ENCODE measurements at places on chromosomes 1 and 21.

- H3K27me3 ChIP-seq, result peaks cover 24% of the 10 kb centered on the region
- peak overlapping the region; percentile 88 for H3K4me3 ChIP-seq
- peak overlapping the region; percentile 45 for H3K27ac ChIP-seq
- H3K36me3 ChIP-seq, result no peaks in the 10 kb centered on the region
- H3K4me1 ChIP-seq, result peaks cover 13% of the 10 kb centered on the region
- DNase-seq, result peak; percentile 71
Observed at GRCh38 chr1:152188673-152189591, 29.9 kb upstream of the RPTN start.

DNA sequence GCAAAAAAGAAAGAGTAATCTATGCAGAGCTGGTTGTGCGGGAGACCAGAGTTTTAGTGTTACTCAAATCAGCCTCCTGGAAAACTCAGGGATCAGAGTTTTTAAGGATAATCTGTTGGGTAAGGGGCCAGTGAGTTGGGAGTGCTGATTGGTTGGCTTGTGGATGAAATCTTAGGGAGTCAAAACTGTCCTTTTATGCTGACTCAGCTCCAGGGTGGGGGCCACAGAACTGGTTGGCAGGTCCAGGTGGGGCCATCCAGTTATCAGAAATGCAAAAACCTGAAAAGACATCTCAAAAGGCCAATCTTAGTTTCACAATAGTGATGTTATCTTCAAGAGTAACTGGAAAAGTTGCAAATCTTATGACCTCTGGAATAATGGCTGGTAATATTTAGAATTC is 3.3 kb downstream of the EXTL2 start:
- H3K27ac ChIP-seq, result no peak overlapping the region
- H3K4me1 ChIP-seq, result peaks cover 17% of the 10 kb centered on the region
- H3K27me3 ChIP-seq, result no peaks in the 10 kb centered on the region
- H3K4me3 ChIP-seq, result no peak overlapping the region
- no peak for DNase-seq
- H3K36me3 ChIP-seq, result peaks cover 8% of the 10 kb centered on the region

DNA sequence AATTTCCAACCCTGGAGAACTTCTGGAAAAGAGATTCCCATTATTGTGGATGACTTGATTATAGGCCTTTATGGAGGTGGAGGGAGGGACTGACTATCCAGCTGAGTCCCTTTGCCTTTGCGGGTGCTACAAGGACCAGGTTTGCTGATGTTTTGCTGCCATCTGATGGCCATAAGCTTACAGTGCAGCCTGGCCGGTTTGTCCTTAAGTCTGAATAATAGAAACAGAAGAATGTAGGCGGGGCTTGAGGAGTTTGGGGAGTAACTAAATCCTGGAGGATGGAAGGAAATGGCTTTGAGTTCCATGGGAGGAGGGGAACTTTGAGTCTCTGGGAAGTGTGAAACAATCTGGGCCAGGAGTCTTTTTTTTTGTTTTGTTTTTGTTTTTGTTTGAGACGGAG is 55.7 kb upstream of the CD1D start:
- H3K4me3 ChIP-seq, result no peak overlapping the region
- peak; percentile 56 for DNase-seq
- peaks cover 2% of the 10 kb centered on the region for H3K36me3 ChIP-seq
- no peak overlapping the region for H3K27ac ChIP-seq
- H3K4me1 ChIP-seq, result peaks cover 5% of the 10 kb centered on the region

- DNase-seq, result peak; percentile 17
- H3K36me3 ChIP-seq, result no peaks in the 10 kb centered on the region
- H3K4me3 ChIP-seq, result peak overlapping the region; percentile 78
- peaks cover 40% of the 10 kb centered on the region for H3K27me3 ChIP-seq
Observed at GRCh38 chr21:36429947-36430546, 44.9 kb downstream of the CHAF1B start.

DNA sequence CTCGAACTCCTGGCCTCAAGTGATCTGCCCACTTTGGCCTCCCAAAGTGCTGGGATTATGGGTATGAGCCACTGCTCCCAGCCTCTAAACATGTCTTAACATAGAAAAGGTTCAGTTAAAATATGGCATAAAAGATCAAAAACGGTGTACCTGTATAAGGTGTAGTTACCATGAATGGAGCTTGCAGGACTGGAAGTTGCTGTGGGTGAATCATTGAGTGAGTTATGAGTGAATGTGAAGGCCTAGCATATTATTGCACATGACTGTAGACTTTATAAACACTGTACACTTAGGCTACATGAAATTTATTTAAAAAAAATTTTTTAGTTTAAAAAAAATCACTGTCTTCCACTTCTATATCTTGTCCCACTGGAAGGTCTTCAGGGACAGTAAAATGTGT is 15.7 kb downstream of the ABCD3 start:
- no peaks in the 10 kb centered on the region for H3K36me3 ChIP-seq
- no peak overlapping the region for H3K4me3 ChIP-seq
- no peak for DNase-seq
- H3K4me1 ChIP-seq, result peaks cover 12% of the 10 kb centered on the region
- H3K27ac ChIP-seq, result no peak overlapping the region

GRCh38 chr1:221039616-221040015 is 160.4 kb downstream of the HLX start:
- no peaks in the 10 kb centered on the region for H3K4me1 ChIP-seq
- H3K36me3 ChIP-seq, result no peaks in the 10 kb centered on the region
- DNase-seq, result no peak
- peaks cover 5% of the 10 kb centered on the region for H3K27me3 ChIP-seq
- H3K4me3 ChIP-seq, result no peak overlapping the region
- no peak overlapping the region for H3K27ac ChIP-seq

- no peak for DNase-seq
- peaks cover 33% of the 10 kb centered on the region for H3K27me3 ChIP-seq
- no peak overlapping the region for H3K27ac ChIP-seq
- peaks cover 3% of the 10 kb centered on the region for H3K4me1 ChIP-seq
- H3K36me3 ChIP-seq, result no peaks in the 10 kb centered on the region
Observed at GRCh38 chr1:199855580-199855979, 171.9 kb upstream of the NR5A2 start.

DNA sequence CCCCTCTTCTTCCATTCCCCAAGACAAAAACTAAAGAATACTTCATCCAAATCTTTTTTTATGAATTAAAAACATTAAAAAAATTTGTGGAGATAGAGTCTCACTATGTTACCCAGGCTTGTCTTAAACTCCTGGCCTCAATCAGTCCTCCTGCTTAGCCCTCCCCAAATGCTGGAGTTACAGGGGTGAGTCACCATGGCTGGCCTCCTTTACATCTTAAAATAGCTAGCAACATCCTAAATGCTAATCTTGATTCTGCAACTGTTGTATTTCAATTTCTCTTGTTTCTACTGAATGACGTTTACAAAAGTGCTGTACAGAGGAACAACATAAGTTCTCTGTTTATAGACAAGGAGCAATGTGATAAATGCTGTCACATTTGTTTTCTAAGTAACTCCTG is 483.5 kb downstream of the ADGRL2 start:
- DNase-seq, result no peak
- H3K4me3 ChIP-seq, result no peak overlapping the region
- no peaks in the 10 kb centered on the region for H3K36me3 ChIP-seq
- no peak overlapping the region for H3K27ac ChIP-seq
- no peaks in the 10 kb centered on the region for H3K27me3 ChIP-seq
